ENCODE measurements at places on chromosomes 2 and 18.

DNA sequence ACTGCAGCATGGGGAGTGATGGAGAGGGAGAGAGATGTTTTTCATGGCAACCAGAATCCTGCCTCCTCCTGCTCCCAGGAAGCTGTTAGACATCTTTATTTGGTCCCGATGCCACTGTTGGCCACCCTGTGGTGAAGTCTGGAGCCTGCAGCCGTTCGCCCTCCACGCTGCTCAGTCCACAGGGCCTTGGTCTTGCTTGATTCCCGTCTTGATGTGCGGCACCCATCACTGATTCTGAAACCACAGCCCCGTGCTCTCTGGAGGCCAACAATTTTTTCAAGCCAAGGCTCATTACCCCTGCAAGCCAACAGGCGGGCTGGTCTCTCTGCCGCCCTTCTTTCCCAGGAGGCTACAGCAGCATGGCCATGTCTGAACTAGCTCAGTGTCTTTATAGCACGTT is 24.5 kb downstream of the SIGLEC15 start:
- peak; percentile 12 for DNase-seq

DNA sequence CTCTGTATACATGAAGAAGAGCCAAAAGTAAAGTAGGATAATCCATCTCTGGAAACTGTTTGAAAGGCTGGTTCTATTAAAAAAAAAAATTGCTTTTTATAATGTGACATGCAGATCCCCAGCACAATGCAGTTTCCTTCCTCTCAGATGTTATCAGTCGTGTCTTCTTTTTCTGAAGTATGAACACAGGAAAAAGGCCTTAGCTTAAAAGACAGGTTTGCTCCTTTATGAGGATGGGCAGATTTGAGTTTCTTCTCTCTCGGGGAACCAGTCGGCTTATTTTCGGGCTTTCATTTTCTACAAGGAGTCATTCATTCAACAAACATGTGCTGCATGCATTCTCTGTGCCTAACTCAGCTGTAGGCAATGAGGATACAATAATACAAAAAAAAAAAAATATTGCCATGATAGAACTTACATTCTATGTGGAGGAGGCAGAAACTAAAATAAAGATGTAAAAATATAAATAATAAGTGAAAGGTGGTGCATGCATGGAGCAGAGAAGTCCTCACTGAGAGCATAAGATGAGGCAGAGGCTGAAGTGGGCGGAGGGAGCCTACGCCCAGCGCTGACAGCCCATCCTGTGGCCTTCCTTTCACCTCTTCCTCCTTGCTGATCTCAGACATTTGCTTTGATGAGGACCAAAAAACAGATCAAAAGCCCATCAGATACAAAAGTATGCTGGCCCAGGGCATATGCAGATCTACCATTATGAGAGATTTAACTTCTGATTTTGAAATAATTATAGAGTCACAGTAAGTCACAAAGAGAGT is at the start of gene CD226:
TSS of gene CD226 (minus strand) at position 513 of the 773 bp plus-strand sequence. CDS start at position 46, 467 bp downstream.
- DNase-seq: no peak

- DNase-seq: no peak
Measured at GRCh38 chr2:10301941-10302478, 694 bp upstream of the HPCAL1 start.

- peak; percentile 37 for DNase-seq
Measured at GRCh38 chr2:53353135-53354114, 414.2 kb upstream of the CHAC2 start.

DNA sequence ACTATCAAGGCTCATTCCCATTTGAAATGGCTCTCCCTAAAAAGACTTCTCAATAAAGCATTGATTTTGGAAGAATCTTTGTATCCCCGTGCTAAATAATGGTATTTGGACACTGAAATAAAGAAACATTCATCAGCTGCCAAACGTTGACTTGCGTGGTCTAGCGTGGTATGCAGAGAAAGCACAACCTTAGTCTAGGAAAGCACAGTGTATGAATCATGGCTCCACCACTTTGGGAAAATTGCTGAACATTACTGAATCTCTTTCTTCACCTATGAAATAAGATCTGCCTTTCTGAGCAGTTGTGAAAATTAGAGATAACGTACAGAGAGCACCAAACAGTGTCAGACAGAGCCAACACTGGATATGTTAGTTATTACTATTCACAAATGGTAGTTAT is 353.9 kb downstream of the SS18 start:
- DNase-seq: no peak

DNA sequence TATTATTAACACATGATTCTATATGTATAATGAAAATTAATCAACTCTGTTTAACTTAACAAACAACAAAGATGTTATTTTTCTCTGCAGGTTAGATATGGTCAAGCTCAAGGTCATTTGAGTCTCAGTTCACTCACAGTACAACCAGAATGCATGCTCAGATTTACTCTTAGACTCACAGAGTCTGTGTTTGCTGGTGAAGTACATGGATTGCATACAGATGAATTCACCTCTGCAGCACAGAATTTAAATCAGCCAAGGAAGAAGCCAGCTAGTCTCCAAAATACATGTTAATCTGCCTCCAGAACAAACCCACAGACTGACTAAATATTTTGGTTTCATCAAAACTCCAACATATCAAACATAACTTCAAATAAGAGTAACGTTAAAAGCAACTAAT is 424.5 kb downstream of the RAD51AP2 start:
- DNase-seq: no peak

DNA sequence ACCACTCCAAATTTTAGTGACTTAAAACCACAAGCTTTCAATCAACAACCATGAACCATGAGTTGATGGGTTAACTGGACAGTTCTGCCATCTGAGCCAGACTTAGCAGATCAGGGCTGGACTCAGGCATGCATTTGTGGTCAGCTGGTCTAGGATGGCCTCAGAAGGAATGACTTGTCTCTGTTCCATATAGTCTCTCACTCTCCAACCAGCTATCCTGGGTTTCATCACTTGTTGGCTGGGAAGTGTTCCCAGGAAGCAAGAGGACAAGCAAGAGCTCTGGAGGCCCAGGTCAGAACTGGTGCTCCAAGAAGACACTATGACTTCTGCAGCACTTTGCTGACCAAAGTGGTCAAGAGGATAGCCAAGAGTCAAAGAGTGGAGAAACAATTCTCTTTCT is 17.5 kb upstream of the MAP3K20 start:
- no peak for DNase-seq

DNA sequence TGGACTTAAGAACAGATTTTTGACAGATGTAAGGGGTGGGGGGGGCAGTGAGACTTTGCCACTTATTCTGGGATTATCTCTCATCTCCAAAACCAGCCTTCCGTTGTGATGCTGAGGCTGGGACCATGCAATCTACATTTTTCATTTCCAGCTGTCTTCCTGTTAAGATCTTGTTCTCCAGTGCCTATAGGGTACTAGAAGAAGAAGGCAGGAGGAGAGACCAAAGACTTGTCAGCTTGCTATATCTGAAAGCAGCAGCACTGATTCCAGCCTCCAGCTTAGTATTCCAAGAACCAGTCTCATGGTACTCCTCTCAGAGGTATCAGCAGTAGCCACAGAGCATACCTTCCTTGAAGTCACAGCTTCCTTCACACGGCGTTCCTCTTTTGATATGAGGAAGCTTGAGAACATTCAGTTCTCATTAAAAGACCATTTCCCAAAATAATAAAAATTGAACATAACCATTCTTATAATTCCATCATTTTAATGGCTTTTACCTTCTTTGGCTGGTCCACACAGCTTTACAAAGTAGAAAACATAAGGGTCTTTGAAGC is 49.8 kb downstream of the USP34 start:
- no peak for DNase-seq

DNA sequence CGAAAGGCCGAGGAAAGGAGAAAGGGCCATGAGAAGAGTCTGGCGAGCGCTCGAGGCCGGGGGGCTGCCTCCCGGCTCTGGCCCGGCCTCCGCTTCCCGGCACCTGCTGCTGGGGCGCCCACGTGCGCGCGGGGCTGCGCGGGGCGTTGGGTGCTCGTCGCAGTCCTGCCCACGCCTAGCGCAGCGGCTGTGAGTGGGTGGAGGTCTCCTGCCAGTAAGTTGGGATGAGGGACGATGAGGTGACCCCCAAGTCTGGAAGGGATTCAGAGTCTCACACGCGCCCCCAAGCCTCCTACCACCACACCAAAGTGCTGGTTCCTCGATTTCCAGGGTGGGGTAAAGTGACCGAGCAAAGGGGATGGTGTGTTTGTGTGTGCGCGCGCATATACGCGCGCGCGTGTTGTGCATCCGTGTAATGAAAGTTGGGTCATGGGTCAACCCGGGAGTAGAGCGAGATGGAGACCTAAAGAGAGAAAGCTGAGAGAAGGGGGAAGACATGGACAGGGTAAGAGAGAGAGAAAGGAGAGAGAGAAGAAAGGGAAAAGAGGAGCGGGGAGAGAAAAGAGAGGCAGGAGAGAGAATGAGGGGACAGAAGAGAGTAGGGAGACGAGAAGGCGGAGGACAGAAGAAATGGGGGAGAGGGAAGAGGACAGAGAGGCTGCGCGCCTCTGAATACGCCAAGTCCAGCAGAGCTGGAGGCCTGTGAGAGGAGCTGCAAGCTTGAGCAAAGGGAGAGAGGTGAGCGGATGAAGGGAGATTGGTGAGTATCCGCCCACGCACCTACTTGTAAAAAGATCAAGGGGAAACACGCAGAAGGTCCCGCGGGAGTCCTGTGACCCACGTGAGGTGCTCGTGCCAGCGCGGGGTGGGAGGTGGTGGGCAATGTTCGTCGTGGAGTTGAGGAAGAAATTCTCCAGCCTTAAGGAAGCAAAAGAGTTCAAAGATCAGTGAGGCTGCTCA is 1.7 kb upstream of the NETO1 start:
- no peak for DNase-seq

GRCh38 chr18:40094441-40094840 is 1860.6 kb upstream of the PIK3C3 start:
- no peak for DNase-seq

DNA sequence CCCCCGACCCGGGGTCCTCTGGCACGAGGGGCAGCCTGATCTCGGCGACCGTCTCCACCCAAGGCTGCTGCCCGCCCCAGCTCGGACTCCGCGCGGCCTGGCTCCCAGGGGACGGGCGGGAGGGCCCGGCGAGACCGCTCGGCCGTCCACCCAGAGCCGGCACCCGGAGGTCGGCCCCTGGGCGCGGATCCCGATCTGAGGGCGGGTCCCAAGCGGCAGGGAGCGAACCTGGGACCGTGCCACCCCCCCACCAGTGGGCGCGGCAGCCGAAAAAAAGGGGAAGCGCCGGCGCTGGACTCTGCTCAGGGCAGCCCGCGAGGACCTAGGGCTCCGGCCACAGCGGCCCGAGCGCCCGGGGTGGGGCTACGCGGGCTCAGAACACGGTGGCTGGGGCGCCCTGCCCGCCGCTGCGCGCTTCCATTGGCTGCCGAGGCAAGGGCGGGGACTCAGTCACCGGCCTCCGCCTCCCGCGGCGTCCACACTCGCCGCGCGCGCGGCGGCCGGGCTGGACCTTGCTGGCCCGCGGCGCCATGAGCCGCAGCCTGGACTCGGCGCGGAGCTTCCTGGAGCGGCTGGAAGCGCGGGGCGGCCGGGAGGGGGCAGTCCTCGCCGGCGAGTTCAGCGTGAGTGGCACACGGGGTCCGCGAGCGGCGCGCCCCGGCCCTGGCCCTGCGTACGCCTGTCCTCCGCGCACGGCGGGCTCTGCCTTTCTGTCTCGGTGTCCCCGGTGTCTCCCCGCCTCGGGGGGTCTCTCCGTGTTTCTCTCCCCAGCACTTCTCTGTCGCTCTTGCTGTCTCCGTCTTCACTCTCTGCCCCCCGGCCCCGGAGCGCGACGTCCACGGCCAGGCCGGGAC is at the start of gene PTPN18:
TSS of gene PTPN18 (plus strand) at position 479 of the 854 bp plus-strand sequence. CDS start at position 531, 52 bp downstream.
- peak; percentile 78 for DNase-seq

DNA sequence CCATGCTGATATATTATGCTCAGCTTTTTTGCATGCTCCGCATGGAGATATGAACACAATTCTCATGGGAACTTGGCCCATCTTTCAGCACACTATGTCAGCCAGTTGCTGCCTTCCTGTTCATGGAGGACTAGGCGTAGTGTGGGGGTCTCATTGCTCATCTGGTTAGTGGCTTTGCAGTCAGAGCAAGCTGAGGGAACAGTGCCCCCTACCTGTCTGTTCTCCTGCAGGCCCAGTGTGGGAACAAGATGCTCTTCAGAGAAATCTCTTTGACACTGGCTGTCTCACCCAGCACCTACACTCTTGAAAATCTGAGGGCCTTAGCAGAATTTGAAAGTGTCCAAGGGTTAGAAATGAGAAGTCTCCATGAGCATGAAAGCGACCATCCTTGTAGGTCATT is 47.1 kb downstream of the SPTBN1 start:
- no peak for DNase-seq

GRCh38 chr2:41691561-41691960 is 356.3 kb upstream of the PKDCC start:
- no peak for DNase-seq

GRCh38 chr2:73238149-73238548 is 4.0 kb downstream of the CCT7 start:
- DNase-seq: no peak

- peak; percentile 78 for DNase-seq
Measured at GRCh38 chr2:86038291-86039081, 67.2 kb downstream of the POLR1A start.

DNA sequence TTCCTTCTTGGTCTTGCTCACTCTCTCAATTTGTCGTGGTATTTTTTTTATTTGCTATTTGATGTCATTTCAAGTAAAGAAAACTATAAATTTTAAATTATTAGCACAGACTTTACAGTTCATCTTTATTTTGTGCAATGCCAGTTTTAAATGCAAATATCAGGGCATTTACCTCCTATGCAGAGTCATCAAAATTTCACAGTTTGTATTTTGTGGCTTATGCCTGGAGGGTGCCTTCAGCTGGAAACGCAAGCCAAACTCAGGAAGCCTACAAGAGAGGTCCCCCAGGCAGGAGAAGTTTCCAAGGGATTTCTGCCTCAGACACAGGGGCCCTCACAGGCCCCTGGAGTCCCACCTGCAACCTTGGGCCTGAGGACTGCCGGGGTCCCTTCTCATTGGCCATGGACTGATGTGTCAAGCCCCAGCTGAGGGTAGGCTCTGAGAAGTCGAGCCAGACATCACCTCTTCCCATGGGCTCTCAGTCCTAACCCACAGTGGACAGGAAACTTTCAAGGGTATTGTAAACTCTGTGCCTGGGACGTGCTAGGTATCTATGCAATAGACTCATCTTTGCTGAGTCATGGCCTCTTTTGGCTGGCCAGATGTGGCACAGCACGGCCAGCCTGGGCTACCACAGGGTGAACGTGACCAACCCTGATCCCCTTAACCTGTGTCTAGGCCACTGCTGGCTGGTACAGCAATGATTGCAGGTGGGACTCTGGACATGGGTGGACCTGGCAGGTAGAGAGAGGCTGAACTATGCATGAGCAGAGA is 236.5 kb downstream of the CELF4 start:
- no peak for DNase-seq

DNA sequence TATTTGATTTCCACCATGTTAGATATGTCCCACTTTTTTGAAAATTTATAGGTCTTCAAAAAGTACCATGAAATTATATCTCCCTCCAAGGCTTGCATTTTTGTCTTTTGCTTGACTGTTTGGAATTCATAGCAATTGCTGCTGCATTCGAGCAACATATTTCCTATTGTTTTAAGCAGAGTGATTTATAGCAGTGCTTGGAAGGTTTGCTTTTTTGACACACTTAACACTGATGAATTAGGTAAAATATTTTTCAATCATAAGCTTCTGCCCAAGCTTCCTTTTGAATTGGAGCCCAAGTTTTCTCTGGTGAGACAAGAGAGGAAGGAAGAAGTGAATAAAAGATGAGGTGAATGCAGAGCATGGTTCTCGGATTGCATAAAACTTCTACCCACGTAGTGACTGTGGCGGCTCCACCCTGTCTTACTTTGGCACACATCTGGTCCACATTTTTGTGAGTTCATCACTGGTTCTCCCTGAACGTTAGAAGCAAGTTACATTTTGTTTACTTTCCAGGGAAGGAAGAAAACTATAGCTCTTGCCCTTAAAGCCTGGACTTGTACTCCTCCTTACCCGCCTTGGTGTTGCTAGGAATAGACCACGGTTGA is 667.0 kb downstream of the TSN start:
- no peak for DNase-seq

Data from RCC 7860 (cell line).